DMS79 treated with DMSO at 0.1 percent for 48 hours (cell line): ENCODE measurements at places on chromosomes 1 and 21.
A peak's percentile ranks its signal among the peaks of the same experiment; 100 is the strongest.

DNA sequence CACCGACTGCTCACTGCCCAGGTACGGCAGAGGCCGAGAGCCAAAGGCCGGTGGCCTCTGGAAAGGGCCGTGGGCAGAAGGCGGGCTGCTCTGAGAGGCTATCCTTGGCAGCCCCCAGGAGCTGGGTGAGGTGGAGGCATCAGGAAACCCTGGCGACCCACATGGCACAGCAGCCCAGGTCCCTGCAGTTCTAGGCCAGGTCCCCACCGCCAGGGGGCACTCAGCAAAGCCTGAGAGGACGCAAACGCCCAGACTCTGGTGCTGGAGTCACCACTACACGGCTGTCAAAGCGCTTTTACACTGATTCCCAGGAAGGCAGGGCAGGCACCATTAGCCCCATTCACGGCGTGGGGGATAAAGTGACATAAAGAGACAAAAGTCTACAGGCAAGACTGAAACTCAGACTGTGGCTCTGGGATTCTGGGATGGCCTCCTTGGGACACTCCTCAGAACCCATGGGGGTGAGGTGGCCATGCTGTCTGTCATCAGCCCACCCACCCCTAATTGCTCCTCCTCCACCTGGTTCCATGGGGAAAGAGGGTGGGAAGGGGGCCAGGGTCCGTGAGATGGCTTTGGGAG lies 4.9 kb downstream of the PLEKHG5 start:
- DNase-seq: peak; percentile 89

- no peak for DNase-seq
These were observed 63.5 kb upstream of the BMP8A start for GRCh38 chr1:39427912-39428311.

DNA sequence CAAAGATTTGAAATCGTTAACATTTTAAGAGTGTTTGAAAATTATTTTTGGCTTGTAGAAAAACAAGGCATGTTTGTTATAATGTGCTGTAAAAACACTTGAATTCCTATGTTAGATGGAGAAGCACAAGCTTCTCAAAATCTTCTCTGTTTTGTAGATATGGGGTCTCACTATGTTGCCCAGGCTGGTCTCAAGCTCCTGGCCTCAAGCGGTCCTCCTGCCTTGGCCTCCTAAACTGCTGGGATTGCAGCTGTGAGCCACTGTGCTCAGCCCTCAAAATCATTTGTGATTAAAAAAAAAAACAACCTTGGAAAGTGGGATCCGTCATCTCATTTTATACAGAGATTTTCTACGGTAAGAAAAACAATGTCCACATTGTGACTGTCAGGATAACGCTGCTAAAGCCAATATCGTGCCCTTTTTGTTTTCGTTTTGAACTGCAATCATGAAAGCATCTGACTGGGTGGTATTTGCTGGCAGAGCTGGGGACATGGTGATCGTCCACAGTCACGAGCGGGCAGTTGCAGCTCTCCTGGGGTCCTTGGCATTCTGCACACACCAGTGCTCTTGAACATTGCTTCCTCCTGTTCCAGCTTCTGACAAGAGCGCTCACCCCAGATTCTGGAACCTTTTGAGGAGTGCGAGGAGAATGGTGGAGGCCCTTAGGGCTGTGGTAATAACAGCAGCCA lies 112.5 kb downstream of the PGBD5 start:
- DNase-seq: no peak

GRCh38 chr1:108537976-108538375 lies 21.9 kb upstream of the EEIG2 start:
- no peak for DNase-seq
